ENCODE measurements at places on chromosomes 5 and 9. TPM values are rescaled to one million over a fixed set of nuclear protein-coding genes. Genes with fewer than 3 reads are reported as not detected.

Gene APBA1
- total RNA-seq, result 6.5 TPM

- DNase-seq, result peak; percentile 84
Observed at GRCh38 chr5:112142769-112143270, 276.3 kb downstream of the EPB41L4A start.

DNA sequence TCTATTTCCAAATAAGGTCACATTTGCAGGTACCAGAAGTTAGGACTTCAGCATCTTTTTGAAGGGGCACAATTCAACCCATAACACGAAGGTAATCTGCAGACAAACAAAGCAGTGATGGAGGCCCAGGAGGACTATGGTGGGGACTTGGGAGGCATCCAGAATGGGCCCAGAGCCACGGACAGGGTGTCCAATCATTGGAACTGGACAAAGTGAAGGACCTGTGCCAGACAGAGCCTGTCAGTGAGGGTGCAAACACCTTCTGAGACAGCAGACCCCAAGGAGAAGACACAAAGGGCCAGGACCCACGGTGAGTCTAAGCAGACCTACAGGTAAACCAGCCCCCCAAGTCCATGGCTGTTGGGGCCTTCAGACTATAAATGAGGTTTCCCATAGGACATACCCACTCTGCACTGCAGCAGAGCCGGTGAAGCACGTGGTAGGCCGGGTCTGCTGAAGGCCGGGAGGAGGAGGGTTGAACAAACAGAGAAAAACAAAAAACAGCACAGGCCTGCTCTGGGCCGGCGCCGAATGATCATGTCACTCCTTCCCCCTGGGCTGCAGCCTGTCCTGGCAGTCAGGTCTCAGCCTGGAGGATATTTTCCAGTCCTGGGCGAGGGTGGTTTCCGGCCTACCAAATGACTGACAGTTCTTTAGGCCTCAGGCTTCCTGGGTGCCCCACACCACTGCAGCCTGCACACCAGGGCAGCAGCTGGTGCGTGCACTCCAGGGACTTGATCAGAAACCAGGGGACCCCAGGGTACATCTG lies 84.4 kb downstream of the COL23A1 start:
- DNase-seq, result no peak

DNA sequence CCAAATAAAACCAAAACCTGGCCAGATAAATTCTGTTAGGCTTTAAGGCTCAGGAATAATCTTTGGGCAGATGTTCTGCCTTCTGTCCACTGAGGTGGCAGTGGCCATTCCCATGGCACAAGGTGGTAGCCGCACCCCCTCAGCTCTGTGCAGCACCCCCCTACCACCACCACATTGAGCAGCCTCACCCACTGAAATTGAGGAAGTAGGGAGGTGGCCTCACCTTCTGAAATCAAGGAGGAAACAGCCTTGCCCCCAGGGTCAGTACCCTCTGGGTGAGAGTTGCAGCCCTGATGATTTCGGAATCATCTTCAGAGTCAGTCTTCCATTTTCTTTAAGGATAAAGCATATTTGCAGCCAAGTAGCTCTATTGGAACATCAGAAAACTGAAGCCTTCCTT lies 204.8 kb upstream of the PIK3R1 start:
- no peak for DNase-seq

All from mammary epithelial cell (primary cell).